ENCODE measurements at places on chromosomes 2 and 18.

DNA sequence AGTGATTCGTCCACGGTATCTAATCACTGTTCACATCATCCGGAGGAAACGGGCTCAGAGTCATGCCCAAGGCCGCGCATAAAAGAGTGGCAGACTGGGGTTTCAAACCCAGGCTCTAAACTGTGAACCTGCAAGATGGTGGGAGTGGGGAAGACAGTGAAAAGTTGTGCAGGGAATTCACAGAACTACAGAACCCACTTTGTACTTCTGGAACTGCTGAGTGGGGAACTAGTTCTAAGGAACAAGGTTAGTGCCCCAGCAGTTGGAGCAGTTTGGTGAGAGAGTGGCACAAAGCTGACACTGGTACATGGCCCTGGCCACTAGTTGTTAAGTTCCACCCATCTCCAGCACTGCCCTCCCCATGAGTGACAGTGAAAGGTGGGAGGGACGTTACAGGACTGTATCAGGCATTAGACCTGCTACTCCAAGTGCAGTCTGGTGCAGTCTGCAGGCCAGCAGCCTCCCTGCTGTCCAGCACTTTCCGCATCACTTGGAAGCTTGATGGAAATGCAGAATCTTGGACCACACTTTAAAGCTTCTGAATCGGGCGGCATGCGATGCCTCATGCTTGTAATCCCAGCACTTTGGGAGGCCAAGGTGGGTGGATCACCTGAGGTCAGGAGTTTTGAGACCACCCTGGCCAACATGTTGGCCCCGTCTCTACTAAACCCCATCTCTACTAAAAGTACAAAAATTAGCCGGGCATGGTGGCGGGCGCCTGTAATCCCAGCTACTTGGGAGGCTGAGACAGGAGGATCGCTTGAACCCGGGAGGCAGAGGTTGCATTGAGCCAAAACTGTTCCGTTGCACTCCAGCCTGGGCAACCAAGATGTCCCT, 47.3 kb downstream of the C2orf42 start:
- no peak for DNase-seq

GRCh38 chr2:128536925-128537620, 218.4 kb upstream of the HS6ST1 start:
- DNase-seq = no peak

GRCh38 chr2:107525406-107525805, 301.3 kb upstream of the RGPD4 start:
- DNase-seq = no peak

DNA sequence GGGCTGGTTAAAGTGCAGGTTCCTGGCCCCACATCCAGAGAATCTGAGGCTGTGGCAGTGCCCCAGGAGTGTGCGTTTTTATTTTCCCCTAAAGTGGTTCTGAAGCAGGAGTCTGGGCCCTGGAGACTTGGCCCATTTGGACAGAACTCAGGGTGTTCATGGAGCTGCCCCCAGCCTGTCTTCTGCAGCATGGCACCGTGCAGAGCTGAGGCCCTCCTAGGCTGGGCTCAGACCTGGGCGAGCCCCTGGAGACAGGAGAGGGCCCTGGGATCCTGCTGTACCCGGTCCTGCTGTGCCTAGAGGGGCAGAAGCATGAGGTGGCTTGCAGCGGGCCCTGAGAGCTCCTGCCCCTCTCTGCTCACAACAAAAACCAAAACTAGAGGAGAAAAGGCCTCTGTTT, 58.8 kb upstream of the B3GNT7 start:
- DNase-seq = no peak

DNA sequence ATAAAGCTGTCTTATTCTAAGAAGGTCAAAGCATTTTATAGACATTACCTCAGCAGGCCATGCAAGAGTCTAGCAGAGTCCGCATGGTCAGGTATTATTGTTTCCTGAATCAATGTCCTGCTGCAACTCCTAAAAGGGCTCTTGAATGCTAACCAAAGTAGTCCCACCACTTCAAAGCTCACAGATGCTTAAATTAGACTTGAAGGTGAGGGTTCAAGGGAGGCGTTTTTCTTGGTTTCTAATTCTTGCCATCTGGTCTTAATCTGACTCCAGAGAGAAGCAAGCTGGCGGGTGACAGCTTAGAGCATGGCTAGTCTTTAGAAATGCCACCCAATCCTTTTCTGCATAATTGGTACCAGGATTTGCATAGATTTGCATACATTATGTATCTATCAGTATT, 226.3 kb downstream of the MREG start:
- no peak for DNase-seq

DNA sequence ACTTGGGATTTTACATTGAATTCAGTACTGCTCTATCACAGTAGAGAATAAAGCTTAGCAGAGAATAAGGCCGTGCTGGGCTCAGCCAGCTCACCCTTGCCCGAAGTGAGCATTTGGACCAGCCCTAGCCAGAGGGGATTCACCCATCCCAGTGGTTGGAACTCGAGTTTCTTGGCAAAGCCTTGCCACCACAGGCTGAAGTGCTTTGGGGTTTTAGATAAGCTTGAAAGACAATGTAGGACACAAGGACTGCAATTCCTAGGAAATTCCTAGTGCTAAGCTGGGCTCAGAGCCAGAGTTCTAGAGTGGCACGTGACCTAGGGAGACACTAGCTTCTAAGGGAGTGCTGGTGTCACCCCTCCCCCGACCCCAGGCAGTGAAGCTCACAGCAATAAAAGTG, 28.0 kb downstream of the SERPINB11 start:
- DNase-seq = no peak
